ENCODE measurements at places on chromosomes 2 and 18.

- no peak for DNase-seq
These were observed 354.3 kb downstream of the AKAIN1 start for GRCh38 chr18:4842751-4843150.

DNA sequence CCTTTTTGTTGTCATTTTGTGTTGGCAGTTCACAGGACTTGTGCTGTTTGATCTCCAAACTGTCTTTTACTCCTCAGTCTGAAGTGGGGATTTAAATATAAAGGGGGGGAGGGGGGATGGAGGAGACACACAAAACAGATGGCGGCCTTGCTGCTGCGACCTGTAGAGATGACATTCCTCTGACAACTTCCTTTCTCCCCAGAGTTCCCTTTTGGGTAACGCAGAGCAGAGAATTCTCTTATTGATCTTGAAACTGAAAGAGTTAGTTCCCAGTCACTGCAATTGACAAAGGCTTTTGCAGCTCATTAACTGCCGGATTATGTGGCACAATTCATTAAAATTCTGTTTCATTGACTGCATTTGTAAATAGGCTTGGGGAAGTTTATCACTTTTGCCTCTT, 279.3 kb downstream of the TSN start:
- DNase-seq: no peak

DNA sequence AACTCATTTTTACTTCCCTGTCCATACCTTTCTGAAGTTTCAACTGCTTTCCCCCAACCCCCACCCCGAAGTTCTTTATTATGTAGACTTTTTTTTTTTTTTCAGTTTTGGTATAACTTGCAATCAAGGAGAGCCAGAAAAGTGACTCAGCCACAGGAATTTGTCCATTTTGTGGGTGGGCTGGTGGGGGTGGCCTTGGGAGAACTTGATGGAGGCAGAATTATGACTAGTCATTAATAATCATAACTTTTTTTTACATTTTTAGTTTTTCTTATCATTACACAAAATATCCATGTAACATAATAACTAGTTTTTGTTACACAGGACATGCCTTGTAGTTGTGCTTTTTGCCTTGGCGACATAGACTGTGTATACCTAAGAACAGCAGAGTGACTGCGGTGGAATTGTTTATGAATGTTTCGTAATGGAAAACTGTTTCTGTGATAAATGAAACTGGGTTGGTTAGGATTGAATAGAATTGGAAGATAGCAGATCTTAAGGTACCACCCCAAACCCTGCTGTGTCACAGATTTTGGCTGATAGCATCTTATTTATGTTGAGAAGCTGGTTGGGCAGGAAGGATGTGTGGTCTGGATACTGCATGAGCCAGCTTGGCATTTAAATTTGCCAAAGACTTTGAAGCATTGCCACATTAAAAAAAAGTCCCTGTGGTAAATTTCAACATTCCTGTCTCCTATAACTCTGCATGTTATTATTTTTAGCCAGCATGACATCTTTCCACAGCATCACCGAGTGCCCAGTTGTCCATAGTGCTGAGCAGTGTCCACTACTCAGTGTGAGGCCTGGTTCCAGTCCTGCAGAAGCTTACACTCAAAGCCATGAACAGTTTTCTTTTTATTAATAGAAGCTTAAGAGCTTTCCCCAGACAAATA, 30.7 kb downstream of the LYPD6B start:
- DNase-seq: peak; percentile 90

DNA sequence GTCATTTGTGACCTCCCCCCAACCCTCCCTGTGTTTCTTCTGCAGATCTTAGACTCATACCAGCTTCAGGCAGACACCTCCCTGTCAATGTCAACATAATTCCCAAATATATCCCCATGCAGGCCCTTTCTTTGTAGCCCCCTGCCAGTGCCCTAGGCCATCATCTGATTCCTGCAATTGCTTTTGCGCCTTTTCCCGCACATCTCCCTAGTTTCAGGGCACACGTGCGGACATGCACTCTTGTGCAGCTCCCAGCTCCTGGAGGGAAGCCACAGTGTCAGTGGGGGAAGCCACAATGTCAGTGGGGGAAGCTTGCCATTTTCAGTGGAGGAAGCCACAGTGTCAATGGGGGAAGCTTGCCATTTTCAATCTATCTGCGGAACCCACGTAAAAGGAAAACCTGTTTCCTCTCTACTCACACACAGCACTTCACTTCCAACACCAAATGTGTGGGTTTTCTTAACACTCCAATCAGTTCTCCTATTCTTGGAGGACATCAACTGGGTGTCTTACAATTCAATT, 256.4 kb downstream of the ACKR3 start:
- DNase-seq: no peak

DNA sequence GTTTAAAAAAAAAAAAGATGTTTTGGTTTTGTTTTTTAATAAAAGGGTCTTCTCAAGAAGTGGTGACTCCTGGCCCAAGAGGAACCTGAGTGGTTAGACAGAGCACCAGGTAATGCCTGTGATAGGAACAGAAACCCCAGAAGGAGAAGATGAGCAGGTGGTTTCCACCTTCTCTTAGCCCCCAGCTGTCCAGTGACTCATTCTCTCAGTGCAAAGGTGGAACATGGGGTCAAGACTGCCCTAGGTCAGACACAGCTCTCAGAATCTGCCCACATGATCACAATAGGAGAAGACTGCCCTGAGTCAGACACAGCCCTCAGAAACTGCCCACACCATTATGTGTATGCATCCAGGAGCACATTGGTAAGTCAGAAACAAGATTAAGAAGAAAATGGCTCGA, 61.8 kb downstream of the TBC1D8 start:
- DNase-seq: no peak

DNA sequence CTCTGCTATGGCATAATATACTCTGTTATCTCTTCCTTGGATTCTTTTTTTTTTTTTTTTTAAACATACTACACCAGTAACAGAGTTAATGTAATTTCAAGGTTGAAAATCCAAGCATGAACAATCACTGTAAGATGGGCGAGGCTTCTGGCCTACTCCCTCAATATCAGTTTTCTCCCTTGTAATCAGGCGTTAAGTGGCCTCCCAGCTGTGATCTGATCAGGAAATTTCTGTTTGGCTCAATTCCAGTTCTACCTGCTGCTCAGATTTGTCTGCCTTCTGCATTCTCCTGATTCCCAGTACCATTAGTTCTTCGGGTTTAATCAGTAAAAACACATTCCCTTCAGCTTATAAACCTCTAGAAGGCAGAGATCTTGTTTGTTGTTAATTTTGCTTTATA, 18.6 kb downstream of the PRKD3 start:
- DNase-seq: peak; percentile 47

DNA sequence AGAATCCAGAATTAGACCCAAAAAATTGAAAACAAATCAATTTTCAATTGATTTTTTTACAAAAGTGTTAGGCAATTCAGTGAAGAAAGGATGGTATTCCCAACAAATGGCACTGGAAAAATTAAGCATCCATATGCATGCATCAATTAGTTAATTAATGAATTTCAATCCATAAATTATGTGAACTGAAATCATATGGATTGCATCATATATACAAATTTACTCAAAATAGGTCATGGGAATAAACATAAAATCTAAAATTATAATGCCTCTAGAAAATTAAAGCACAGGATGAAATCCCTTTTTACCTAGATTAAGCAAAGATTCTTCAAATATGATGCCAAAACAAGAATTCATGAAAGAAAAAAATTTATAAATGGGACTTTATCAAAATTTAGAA, 213.9 kb upstream of the KLHL29 start:
- no peak for DNase-seq

DNA sequence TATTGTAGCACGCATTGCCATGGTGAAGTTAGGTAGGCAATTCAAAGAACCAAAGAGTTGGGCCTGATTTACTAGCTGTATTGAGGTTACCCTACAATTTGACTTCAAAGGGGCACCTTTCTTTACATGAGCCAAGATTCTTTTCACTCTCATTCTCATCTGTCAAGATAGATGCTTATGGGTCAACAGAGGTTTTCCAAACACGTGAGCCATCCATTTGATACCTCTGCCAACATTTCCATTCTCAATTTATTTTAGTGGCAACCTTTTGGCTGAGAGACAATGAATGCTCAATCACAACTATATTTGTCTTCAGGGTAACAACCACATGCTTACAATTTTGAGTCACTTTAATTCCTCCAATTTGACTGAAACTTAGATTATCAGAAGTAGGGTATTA, 370.6 kb upstream of the CDH20 start:
- DNase-seq: no peak

GRCh38 chr2:1997409-1997808, 253.1 kb upstream of the PXDN start:
- DNase-seq: no peak

DNA sequence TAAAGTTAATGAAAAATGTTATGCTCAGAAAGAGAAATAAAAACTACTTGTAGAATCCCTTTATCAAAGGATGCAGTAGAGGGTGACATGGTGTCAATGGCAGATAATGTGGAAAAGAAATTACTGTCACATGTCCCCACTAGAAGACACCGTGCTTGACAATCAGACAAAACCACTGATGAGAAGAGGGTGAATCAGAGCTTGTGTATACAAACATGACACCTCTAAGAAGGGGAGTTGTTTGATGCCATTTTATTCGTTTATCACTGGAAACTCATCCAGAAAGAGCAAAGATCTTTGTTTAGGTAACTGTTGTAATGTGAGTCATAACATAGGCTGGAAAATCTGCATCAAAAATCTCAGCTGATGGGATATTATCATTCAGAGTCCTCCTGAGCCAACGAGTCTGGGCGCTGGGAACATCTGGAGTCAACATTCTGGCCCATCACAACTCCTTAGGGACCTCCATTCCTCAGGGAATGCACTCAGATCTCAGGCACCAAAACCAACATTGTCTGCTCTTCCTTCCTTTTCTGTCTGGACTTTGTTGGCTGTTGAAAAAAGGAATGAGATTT, 49.5 kb upstream of the RAB12 start:
- DNase-seq: no peak

DNA sequence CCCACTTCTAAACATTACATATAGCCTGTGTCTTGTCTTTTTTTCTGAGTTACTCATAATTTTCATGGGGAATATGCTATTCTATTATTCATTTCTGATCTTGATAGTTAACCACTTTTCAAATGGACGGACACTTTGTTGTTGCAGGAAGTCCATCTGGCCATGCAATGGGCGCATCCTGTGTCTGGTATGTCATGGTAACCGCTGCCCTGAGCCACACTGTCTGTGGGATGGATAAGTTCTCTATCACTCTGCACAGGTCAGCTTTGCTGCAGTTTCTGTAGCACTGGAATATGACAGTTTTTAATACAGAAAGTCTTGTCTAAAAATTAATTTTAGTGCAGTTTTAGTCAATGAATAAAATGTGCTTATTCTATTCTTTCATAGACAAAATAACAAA, 3.3 kb downstream of the G6PC2 start:
- DNase-seq: no peak

All from hematopoietic multipotent progenitor cell treated with erythropoietin and hydrocortisone succinate and interleukin-3 and kit ligand, for 4 days (in vitro differentiated cells).